T-helper 1 cell (primary cell): ENCODE measurements at places on chromosomes 5 and 9.

DNA sequence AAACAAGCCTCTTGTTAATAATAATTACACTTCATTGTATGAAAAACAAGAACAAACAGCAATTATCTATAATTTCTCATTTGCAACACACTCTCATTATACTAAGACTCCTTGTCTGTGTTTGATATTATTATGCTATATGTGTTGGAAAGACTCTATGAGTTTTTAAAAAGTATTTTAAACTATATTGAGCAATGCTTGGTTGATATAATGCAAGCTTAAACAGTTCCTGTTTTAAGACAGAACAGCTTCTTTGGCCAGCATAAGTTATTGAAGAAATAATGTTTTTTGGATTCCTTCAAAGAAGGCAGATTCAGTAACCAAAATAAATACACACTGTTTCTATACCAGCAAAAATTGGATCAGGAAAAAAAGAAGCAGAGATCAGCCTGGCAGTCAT is 871.4 kb downstream of the MAT2B start:
- DNase-seq: no peak

DNA sequence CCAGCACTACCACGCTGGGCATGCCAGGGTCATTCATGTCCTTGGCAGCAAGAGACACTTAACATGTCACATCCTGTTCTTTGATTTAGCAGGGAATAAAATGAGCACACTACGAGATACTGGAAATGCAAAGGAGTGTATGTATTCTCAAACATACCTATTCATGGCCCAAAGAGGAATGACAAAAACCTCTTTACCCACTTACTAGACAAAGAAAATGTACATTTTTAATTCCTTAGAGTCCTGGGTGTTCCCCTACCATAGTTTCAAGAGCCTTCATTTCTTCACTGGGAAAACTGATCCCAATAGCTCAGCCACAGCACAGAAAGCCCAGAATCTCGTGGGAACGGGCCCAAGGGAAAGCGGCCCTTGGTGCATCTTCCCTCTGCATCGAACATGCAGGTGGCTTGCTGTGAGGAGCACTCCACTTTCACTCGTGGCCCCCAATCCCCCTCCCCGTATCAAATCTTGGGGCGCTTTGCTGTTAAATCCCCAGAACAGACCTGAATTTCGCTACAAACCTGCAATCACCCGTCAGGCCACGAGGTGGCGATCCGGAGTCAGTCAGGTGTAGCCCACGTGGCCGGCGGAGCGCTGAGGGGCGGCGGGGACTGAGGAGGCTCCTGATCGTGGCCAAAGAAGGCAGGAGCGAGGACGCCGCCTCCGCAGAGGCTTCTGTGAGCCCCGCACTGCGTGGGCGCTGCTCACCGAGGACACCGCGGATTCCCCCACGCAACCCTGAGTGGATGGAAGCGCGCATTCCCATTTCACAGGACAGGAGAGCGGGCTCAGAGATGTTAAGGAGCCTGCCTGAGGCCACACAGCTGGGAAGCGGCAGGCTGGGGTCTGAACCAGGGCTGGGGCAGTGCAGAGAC is 91.4 kb downstream of the LMX1B start:
- DNase-seq: peak; percentile 75

DNA sequence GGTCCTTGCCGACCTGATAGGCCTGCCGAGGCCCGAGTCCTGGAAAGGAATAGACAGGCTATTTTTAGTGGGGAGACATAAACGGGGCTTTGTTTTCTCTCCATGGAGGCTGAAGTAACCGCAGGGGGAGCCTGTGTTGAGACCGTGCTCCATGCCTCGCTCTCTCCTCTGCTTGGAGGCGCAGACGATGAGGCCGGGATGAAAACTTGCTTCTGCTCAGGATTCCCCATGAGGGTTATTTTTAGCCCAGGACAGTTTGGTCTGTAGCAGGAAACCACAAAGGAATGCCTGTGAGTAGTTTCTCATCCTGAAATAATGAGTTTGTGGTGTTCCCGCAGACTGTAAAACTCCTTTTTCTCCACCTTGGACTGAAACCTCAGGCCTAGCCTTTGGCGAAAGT is 81.9 kb upstream of the RARS1 start:
- no peak for DNase-seq

DNA sequence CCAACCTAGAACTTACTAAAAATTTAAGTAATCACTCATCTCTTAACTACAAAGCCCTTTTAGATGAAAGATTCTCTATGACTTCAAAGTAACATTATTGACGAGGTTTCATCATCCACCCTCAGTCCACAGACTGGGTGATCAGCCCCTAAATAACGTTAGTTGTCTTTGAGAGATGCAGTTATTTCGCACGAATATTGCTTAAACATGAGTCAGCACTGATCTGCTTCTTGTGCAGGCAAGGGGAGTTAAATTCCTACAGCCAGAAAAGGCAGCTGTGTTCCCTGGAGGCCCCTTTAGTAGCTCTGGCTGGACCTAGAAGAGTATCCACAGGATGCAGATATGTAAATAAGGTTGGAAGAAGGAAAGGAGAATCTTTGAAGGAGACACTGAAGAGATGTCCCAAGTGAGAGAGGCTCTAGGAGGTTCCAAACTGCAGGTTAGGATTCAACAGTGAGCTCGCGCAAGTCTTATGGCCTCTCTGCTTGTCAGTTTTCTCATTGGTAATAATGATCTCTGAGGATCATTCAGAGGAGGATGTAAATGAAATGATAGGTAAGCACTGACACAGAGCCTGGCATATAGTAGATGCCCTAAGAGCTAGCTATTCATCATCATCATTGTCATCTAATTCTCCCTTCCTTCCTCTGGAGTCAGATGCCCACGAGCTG is 122.2 kb upstream of the MAN2A1 start:
- DNase-seq: no peak

DNA sequence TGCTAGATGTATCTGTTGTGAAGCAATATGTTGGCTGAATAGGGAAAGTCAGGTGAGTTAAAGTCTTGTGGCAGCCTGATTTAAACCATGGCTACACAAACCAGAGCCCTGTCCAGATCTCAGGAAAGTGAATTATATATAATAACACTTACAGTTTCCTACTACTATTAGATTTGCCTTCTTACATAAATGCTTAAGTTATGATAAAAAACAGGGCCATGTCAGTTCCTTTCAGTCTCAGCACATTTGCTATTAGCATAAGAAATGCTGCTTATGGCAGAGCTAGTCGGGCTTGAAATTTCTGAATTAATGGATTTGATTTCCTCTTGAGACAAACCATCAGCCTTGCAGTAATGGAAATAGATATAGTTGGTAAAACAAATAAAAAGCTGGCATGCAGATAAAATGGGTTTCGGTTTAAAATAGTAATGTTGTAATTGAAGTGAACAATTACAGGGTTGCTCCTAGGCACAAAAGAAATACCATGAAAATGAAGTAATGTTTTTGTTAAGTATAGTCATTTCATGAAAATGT is 664.2 kb upstream of the ZNF608 start:
- no peak for DNase-seq

GRCh38 chr5:122053181-122054109 is 24.6 kb downstream of the LOX start:
- no peak for DNase-seq

- DNase-seq: no peak
Measured at GRCh38 chr5:14250084-14250695, 107.0 kb downstream of the TRIO start.

DNA sequence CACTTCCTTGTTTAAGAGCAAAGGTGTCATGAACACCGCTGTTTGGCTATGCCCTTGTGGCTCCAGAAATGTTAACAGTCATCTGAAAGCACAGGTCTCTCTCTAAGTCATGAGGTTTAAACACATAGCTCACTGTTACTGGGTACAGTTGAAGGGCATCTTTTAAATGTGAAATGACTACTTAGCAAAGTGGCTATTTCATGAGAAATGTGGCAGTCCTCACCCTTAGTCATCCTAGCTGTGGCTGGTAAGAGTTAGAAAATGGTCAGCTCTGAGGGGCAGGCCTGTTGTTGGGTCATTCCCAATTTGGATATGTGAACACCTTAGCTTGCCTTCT is 24.2 kb upstream of the TMEM171 start:
- DNase-seq: no peak

DNA sequence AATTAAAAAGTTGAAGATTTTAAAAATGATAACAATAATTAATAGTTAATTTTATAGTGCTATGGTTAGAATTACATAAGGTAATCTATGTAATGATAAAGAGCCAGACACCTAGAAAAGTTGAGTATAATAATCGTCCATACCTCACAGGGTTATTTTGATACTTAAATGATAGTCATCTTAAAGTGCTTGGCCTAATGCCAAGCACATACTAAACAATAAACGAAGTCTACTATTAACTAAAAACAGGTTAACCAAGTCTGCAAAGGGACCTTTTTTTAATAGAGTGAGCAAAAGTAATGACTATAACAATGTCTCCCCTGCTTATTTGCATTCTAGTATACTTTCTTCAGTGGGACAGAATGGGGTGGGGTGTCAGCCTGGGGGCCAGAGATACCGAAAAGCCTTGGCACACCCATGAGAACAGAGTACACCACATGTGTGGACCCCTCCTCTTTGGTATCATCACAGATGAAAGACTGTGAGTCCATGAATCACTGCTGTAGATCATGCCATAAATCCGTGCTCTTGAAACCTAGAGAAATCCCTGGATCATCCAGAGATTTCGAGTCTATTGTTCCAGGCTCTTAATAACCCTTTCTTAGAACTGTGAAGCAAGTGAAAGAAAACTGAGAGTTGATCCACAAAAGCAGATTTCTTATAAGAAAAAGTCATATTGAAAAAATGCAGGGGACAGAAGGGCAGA is 249.5 kb downstream of the PRELID2 start:
- DNase-seq: no peak
